GDM1 (cell line): ENCODE measurements at places on chromosomes 4 and X.

- peak; percentile 45 for DNase-seq
Observed at GRCh38 chrX:101417981-101418841, 10.2 kb downstream of the HNRNPH2 start.

- no peak for DNase-seq
Observed at GRCh38 chrX:128334821-128335220, 282.6 kb upstream of the ACTRT1 start.

DNA sequence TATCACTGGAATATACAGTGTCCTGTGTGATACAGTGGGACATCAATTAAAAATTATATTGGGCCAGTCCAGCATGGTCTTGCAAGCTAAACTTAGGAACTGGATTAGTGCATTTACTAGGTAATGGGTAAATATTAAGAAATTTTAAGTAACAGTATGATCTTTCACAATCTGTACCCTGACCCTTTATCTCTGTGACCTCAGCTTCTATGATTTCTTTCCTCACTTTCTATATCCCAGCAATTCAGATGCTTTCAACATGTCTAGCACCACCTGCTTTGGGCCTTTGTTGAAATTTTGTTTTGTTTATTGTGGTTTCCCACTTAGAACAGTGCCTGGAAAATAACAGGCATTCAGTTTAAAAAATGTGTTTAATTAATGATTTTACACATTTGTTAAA is 2295.4 kb downstream of the ARAP2 start:
- DNase-seq, result no peak

DNA sequence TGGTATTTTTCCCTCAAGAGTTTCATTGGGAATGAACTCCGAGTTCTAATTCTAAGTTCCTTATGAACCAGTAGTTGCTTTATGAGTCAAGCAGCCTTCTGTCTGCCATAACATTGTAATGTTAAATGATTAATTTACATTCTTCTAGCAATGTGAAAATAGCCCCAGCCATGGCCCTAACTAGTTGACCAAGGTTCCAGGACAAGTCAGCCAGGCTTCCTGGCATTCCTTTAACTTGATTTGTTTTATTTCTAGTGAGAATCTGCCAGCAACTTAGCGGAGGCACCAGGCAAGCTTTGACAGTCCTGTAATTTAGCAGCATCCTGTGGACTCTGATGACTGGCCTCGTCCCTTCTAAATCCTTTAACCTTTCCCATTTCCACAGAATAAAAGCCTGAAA is 69.0 kb downstream of the GLRA2 start:
- DNase-seq, result no peak

DNA sequence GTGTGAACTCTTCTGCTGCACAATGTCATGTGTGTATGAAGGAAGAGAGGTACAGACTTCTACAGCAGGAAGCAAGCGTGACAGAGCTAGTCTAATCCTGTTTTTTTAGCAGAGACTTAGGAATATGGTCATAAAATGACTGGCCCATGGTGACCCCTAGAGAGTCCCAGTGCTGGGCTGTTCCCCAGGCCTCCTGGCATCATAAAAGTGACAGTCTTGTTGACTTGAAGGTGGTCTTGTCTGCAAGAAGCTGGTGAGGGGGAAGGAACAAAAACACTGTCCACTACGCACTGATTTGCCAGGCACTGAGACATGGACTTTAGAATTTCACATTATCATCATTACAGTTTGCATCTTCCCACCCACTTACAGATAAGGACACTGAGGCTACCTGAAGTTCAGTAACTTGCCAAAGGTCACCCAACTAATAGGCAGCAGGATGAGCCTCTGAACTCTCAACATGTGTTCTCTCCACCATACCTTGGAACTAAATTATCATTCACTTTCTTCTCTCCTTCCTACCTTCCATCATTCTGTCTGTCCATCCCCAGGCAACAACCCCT is 63.0 kb downstream of the HADH start:
- DNase-seq, result no peak

DNA sequence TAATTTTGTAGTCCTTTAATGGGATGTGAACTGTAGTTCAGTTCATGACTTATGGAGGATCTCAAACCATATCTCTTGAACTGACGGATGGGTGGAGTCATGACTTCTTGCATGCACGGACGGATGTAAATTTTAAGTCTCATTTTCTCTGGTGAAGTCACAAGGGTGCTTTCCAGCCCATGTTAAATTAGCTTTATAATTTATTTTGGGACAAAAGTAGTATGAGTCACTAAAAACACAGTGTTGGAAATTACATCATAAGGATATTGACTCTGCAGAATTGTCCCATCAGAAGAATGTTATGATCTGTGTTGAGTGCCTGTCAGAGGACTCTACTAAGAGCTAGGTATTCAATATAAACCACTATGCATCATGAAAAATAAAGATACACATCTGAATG is 6.8 kb upstream of the PAGE5 start:
- DNase-seq, result no peak

- no peak for DNase-seq
Observed at GRCh38 chrX:144637731-144638130, 609.6 kb upstream of the SPANXN1 start.

GRCh38 chr4:99002279-99002678 is 6.8 kb downstream of the METAP1 start:
- DNase-seq, result no peak

GRCh38 chrX:25013632-25014365 is 2.0 kb downstream of the ARX start:
- DNase-seq, result no peak

DNA sequence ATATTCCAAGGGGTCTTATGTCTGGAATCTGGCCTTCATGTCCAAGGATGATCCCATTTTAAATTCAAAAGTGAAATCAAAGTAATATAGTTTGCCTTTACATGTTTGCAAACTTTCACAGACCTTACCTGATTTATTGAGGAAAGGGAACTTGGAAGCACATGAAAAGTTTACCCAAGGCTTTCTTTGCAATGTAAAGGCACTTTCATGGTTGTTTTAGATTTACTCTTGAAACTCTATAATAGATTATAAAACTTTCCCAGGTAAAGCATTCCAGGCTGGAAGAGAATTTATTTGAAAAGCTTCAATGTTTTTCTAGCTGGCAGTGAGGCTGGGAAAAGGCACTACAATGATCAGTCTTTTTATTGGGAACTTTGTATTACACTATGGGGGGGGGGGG is 842.8 kb upstream of the DIAPH2 start:
- no peak for DNase-seq

DNA sequence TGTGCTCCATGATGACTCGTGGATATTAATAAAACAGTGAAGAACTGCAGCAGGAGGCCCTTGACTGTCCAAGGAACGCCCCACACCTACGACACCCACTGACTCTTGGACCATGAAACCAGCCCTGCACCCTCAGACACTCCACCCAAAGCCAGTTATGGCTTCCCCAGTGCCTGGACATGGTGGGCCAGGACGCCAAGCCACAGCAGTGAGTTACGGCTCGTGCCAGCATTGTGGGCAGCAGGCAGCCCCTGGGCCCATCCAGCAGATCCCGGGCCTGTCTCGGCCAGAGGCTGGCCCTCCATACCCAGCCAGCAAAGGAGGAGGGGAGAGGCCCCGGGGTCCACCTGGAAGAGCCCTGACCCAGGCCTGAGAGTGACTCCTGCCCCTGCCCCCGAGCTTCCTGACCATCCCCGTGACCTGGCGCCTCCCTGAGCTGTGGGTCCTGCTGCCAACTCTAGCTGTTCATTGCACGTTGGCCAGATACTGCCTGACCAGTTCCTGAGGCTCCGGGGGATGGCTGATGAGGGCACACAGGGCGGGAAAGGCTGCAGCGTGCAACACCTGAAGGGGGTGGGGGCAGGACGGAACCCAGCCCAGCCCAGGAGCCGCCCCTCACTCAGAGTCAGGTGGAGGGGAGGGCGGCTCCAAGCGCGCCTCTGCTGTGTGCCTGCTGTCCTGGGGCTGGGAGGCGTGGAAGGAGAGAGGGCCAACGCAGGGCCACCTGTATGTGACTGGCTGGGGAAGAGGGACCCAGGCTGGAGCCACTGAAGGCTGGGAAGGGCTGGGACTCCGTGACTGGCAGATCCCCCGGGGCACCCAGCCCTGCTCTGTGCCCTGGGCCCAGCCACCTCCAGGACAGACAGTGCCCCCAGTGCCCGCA is 739 bp downstream of the SLC49A3 start:
- no peak for DNase-seq

DNA sequence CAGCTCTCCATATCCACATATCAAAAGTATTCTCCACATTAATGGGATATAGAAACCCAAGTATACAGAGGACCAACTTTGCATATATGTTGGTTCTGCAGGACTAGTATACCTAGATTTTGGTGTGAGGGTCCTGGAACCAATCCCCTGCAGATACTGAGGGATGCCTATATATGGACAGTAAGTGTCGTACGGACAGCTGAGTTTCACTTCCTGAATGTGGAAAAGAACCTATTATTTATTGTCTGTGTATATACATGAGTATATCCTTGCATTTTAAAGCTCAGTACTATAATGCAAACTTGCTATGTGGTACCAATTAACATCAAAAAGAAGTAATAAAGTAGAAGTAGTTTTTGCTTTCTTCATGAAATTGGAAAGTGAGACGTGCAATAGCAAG is 101.9 kb downstream of the FBXW7 start:
- DNase-seq, result no peak

- DNase-seq, result no peak
Observed at GRCh38 chr4:24793219-24794005, 2.0 kb upstream of the SOD3 start.

DNA sequence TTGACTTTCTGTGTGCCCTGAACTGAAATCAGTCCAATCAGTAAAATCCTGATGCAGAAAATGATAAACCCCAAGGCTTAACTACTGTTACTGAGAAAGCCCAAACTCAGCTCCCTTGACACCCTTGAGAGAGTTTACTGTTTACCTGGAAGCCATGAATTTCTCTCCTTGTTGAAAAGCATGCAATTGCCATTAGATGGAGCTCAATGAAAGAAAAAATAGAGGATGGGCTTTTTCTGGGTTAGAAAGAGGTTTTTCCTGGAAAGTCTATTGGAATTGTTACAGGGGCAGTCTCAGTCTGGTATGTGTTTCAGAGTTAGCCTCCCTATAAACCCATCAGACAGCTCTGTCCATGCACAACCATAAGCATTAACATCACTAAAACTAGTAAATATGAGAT is 66.4 kb upstream of the C4orf54 start:
- no peak for DNase-seq

GRCh38 chr4:179836179-179837075 is 2394.2 kb upstream of the AGA start:
- DNase-seq, result no peak
